Effector CD4-positive, alpha-beta T cell (primary cell): ENCODE measurements at places on chromosomes 1 and 21.

DNA sequence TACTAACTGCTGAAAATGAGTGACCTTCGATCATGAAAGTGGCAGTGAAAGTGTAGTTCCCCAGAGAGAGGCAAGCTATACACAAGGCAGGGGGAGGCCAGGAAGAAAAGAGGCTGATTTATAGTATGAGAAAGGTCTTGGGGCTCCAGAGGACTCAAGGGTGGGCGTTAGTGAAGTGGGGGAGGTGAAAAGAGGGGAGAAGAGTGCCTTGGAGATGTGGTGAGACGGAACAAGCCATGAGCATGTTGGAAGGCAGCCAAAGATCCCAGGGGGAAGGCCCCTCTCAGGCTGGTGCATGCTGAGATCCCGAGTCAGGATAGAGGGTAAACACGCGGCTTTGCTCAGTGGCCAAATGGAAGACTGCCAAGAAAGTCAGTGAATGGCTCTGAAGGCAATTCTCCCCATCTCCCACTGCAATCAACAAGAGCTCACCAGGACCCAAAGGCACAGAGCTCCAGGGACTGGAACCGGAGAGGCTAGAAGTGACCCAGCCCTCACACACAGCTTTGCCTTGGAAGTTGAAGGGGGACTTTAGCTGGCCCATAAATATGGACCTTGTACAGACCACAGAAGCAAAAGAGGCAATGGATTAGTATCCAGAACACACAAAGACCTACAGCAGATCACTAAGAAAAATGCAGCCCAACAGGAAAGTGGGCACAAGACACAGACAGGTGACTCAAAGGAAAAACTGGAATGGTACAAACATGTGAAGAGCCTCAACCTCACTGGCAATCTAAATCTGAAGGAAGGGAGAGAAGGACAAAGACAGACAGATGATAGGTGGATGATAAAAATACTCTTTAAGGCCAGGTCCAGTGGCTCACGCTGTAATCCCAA, 49.6 kb downstream of the HSF2BP start:
- DNase-seq = no peak

DNA sequence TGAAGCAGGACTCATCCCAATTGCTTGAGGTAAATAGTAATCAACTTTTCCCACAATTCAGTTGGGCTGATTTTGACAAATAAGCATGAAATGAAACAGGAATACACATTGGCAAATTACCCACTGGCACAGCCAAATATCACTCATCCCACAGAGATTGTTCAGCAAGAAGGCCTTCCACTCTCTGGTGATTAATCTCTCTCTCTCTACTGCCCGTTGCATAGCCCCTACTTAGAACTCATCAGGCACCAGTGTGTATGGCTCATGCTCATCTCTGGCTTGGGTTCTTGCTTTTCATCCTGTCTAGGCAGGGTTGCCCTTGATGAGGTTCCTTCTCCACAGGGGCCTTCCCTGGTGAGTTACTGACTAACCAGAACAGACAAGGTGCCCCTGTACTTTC, 1.1 kb downstream of the BSDC1 start:
- DNase-seq = no peak

DNA sequence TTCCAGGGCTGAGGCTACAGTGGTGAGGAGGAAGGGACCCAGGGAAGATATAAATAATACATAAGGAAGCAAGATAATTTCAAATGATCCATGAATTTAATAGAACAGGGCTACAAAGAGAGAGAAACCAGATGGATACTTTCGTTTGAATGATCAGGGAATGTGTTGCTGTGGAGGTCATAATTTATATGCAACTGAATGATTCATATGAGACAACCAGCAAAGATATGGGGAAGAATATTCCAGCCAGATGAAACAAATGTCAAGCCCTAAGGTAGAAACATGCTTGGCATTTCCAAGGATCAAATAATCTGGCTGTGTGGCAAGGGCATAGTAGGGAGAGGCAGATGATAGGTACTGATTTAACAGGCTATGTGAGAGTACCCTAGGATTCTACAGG, 84.8 kb upstream of the ZC3H11B start:
- DNase-seq = no peak

GRCh38 chr1:158037008-158037865, 43.8 kb downstream of the KIRREL1 start:
- DNase-seq = no peak

DNA sequence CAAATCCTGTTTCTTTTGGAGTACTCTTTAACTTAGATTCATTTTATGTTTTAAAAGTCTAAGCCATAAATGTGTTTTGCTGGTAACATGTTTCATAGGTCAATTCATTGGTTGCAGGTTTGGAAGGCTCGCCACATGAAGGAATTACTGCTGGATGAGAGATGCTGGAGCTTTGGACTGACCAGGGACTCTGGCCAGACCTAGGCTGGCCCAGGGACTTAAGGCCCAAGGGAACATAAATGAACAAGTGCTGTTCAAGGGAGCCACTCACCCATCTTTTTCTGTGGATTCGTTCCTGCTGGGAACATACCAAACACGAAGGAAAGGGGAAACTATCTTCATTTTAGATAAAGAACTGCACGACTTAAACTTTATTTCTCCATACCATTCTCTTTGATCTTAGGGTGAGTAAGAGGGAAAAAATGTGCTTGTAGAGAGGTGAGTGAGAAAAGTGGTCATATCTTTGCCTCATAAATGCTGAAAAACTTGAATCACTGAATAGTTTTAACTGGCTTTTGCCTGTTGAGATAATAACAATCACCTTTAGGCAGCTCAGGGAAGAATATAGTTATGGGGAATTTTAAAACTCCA, 15.3 kb upstream of the SHCBP1L start:
- no peak for DNase-seq

- no peak for DNase-seq
Observed at GRCh38 chr1:234887016-234887900, 241.4 kb downstream of the TOMM20 start.

GRCh38 chr1:211194826-211195225, 60.9 kb upstream of the KCNH1 start:
- no peak for DNase-seq

DNA sequence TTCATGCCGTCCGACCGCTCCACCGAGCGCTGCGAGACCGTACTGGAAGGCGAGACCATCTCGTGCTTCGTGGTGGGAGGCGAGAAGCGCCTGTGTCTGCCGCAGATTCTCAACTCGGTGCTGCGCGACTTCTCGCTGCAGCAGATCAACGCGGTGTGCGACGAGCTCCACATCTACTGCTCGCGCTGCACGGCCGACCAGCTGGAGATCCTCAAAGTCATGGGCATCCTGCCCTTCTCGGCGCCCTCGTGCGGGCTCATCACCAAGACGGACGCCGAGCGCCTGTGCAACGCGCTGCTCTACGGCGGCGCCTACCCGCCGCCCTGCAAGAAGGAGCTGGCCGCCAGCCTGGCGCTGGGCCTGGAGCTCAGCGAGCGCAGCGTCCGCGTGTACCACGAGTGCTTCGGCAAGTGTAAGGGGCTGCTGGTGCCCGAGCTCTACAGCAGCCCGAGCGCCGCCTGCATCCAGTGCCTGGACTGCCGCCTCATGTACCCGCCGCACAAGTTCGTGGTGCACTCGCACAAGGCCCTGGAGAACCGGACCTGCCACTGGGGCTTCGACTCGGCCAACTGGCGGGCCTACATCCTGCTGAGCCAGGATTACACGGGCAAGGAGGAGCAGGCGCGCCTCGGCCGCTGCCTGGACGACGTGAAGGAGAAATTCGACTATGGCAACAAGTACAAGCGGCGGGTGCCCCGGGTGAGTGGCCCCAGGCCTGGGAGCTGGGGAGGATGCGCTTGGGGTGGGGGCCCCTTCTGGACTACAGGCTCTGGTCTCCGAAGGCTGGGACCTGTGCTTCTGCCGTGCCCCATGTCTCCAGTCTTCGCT, 1.1 kb downstream of the SKI start:
- DNase-seq = no peak

DNA sequence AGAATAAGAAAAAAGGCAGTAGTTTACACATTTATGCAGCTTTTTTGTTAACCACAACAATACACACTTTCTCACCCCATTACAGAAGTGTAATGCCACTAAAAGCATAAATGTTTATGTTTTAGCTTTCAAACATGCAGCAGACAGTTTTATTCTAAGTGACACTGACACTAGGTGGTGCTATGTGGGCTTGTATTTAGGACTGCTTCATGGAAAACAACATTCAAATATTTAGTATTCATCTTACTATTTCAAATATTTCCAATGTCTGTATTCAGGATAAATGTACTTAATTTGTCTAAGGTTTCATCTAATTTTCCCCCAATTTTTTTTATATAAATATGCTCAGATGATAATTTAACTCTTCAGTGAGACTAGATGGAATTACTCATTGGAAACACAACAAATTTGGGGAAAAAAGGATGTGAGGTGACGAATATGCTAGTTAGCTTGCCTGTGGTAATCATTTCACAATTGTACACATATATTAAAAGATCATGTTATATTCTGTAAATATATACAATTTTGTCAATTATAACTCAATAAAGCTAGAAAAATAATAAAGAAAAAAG, 71.4 kb downstream of the USP1 start:
- no peak for DNase-seq

GRCh38 chr1:172041742-172042141, 200.4 kb downstream of the DNM3 start:
- no peak for DNase-seq

DNA sequence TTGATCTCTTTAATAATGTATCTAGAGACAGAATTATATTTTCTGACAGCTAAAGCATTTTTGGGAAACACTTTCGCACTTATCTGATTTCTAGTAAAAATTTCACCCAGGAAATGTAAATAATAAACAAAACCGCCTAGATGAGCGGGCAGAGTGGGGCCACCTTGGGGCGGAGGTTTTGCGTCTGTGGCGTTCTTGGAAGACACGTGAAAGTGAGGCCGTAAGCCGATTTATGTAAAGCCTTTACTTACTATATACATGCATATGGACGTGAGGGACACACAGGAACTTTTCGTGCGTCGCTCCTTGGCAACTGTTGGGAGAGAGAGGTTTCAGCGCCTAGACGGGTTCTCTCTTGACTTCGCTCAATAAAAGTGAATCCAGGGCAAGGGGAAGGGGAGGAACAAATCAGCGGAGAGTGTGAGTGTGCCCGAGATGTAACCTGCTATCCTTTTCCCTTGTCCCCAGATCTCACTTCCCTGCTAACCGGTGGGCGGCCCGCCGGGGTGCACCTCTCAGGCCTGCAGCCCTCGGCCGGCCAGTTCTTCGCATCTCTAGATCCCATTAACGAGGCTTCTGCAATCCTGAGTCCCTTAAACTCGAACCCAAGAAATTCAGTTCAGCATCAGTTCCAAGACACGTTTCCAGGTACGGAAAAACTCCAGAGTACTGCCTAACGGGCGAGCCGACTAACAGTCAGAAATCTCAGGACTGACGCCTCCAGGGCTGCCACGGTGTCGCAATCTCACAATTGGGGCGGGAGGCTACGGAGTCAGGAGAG, 1.7 kb downstream of the HLX start:
- DNase-seq = no peak
